Amniotic stem cell (primary cell): ENCODE measurements at places on chromosomes 1 and 21.

DNA sequence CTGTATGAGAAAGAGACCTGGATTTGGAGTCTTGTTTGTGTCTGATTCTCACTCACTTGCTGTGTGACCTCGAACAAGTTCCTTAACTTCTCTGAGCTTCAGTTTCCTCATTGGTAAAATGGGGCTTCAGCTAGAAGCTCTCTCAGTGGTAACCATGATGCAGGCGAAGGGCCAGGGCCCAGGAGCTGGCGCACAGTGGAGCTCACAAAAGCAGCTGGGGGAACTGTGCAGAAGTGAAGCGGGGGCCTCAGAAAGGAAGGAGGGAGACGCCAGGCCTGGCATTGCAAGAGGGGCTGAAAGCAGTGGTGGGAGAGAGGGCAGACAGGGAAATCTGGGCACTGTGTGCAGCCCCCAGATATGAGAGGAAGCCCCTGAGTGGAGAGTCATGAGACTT, 88.9 kb upstream of the RUNX3 start:
- DNase-seq = no peak

GRCh38 chr1:26351590-26352337, 2.2 kb downstream of the CRYBG2 start:
- DNase-seq = no peak

DNA sequence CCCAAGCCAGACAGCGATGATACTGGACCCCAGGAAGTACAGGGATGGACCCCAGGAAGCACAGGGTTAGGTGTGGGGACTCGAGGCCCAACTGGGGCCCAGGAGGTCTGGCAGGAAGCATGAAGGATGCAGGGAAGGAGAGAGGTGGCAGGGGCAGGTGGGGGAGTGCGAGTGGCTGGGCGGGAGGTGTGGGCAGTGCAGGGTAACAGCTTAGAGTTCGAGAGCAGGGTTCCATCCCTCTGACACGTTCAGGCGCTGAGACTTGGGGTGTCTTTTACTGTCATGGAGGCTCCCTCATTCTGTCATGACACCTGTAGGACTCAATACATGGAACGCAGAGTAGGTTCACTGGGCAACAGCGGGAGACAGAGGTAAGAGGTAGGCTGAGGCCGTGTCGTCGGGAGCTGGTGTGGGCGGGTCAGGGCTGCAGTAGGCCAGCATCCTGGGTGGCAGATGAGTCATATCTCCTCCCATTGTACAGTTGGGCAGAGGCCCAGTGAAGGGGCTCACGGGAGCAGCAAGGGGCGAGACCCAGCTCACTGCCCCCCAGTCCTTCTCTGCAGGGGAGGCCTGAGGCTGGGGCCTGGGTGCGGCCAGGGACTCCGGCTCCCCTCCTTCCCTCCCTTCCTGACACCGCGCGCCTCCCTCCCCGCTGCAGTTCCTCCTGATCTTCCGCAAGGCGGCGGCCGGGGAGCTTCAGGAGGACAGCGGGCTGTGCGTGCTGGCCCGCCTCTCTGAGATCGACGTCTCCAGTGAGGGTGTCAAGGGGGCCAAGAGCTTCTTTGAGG, 11.6 kb upstream of the CTRC start:
- no peak for DNase-seq

DNA sequence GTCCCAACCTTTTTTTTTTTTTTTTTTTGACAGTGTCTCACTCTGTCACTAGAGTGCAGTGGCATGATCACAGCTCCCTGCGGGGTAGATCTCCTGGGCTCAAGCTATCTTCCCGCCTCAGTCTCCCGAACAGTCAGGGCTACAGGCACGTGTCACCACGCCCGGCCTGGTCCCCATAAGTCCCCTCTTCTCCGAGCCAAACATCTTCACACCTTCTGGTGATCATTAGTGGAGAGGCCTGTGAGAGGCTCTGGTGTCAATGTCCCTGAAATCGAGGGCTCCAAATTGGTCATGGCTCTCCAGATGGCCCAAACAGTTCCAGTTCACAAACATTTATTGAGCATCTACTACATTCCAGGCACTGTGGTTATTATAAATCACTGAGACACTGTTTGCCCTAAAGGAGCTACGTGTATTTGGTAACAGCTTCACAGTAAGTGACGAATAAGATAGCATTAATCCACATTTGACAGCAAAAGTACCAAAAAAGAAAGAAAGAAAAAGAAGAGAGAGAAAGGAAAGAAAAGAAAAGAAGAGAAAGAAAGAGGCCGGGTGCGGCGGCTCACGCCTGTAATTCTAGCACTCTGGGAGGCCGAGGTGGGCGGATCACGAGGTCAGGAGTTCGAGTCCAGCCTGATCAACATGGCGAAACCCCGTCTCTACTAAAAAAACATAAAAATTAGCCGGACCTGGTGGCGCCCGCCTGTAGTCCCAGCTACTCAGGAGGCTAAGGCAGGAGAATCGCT, 867 bp upstream of the TIMM17A start:
- no peak for DNase-seq

DNA sequence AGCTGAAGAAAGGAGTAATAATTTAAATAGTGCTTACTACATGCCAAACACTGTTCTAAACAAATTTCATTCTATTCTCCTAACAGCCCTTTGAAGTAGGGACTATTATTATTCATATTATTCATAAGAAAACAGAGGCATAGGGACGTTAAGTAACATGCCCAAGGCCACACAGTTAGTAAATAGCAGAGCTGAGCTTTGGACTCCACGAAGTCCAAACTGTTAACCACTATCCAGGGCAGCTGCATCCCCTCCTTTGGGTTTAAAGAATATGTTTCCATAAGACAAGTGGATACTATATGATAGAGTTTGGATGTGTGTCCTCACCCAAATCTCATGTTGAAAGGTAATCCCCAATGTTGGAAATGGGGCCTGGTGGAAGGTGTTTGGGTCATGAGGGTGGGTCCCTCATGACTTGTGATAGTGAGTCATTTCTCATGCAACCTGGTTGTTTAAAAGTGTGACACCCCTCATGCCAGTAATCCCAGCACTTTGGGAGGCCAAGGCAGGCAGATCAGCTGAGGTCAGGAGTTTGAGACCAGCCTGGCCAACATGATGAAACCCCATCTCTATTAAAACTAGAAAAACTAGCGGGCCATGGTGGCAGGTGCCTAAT, 144.0 kb upstream of the CXADR start:
- no peak for DNase-seq

DNA sequence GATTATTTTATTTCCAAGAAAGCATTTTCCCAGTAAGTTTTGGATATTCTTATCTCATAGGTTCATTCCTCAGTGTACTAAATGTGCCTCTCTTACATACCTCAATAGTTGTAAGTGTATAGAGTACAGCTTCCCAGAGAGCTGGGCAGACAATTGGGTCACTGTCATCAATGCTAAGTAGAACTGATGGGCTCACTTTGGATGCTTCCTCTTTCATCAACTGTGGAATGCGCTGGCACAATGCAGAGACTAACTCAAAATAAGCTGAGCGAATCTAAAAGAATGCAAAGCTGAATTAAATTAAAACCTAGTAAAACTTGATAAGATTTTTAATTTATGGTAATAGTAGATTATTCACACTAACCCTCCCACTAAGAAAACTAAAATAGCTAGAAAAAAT, 21.5 kb downstream of the LTN1 start:
- no peak for DNase-seq

GRCh38 chr1:119345398-119345797, 23.2 kb upstream of the HAO2 start:
- DNase-seq = no peak

GRCh38 chr1:212413902-212414327, 771 bp downstream of the PACC1 start:
- DNase-seq = no peak

DNA sequence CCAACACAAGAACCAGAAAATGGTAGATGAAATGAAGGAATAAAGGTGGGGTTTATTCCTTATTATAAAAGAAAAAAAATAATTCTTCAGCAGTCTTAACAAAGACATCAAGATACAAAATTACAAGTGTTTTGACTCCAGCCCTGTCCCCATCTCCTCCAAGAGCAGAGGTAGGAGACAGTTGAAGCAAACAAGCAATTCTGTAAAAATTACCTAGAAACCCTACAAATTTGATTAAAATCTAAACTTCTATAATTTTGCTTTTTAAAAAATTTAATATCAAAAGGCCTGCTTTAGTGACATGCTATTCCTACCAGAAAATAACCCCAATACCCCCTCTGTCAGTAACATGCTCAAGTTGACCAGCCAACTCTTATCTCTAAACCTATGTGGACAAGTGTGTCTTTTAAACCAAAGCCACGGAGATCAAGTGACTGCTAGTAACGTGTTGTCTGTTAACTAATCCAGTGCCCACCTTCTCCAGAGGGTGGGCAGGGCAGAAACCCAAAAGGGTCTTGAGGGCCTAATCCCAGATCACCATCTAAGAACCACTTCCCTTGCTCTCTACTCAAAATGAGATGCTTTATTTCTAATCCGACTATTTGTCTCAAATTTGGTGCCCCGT, 8.4 kb downstream of the GLUL start:
- DNase-seq = no peak

DNA sequence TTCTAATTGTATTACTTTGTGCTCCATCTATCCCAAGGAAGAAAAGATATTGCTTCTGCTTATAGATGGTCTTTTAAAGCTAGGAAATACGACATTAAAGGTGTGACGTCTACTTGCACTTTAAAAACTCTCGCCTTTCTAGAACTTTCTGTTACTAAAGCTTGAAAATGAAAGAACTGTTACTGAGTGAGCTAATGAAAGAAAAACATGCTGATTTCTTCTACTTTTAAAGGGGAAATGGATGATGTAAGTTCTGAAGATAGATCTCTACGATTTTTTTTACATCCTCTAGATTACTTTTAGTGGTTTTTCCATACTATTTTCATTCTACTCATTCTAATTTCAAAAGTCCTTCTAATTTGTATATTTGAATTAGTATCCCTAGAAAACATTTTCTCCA, 387.5 kb downstream of the USP25 start:
- no peak for DNase-seq

- DNase-seq = no peak
These were observed 26.1 kb downstream of the PROK1 start for GRCh38 chr1:110477041-110477440.

DNA sequence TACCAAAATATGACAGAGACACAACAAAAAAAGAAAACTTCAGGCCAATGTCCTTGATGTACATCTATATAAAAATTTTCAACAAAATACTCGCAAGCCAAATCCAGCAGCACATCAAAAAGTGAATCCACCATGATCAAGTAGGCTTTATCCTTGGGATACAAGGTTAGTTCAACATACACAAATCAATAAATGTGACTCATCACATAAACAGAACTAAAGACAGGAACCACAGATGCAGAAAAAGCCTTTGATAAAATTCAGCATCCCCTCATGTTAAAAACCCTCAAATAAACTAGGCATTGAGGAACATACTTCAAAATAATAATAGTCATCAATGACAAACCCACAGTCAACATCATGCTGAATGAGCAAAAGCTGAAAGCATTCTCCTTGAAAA, 101.5 kb downstream of the NME7 start:
- no peak for DNase-seq

- no peak for DNase-seq
These were observed 434.0 kb upstream of the NR5A2 start for GRCh38 chr1:199593475-199593874.
